ENCODE measurements at places on chromosomes 3 and 15.

DNA sequence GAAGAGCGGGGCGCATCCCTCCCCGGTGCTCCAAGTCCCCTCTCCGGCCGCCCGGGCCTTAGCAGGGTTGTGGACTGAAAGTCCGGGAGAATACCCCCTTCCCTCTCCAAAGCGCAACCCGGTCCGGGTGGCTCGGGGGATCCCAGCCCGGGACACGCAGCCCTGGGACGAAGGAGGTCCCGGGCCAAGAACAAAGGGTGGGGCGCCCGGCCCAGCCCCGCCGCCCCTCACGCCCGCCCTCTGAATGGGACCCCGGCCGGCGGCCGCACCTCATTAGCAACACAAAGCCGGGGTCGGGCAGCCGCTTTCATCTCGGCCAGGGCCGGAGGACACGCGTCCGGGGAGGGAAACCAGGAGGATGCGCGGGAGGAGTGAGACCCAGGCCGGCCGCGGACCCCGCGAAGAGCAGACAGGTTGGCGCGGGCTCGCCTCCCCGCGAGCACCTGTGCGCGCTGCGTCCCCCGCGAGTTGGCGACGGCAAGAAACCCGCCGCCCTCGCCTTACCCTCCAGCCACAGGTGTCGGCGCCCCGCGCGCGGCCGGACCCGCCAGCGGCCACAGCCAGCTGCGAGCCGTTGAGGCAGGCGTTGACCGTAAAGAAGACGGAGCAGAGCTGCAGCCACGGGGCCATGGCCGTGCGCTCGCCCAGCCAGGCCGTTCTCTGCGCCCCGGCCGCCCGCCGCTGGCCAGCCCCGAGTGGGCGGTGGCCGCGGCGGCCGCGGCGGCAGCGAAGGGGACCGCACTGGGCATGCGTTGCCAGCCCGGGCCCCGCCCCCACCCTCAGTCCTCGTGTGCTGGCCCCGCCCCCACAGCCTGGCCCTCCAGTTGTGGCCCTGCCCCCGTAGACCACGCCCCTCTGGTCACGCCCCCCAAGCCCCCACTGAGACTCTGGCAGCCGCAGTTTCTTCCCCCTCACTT, at the start of gene IL17RD:
Gene IL17RD (minus strand): TSS at position 697 of the 917 bp plus-strand sequence. CDS start 67 bp downstream, at position 630.
- no peak for DNase-seq

- DNase-seq, result no peak
Observed at GRCh38 chr15:57205996-57206395, 170.3 kb upstream of the CGNL1 start.

GRCh38 chr3:188749830-188750229, 421.9 kb upstream of the TPRG1 start:
- no peak for DNase-seq

GRCh38 chr3:194142156-194142910, 6.4 kb downstream of the HES1 start:
- no peak for DNase-seq

DNA sequence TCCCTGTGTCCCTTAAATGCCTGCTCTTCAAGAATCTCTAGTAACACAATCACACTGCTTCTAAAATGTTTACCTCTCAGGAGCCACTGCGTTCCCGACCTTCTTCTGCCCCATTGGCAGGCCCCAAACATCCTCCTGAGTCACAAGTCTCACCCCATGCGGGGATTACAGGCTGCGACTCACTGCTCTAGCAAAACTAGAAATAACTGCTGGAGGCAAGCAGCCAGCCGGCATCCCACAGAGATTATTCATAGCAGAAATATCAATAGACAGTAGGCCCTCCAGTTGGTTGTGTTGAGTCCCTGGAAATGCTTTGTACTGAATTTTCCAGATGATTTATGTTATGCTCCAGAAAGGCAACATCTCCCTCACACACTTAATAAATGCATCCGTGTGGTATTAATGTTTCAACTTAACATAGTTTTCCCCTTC, 64.8 kb downstream of the RFTN1 start:
- no peak for DNase-seq

All from DMS 273 treated with DMSO at 0.1 percent for 48 hours (cell line).